ENCODE measurements at places on chromosomes 13 and 19.

DNA sequence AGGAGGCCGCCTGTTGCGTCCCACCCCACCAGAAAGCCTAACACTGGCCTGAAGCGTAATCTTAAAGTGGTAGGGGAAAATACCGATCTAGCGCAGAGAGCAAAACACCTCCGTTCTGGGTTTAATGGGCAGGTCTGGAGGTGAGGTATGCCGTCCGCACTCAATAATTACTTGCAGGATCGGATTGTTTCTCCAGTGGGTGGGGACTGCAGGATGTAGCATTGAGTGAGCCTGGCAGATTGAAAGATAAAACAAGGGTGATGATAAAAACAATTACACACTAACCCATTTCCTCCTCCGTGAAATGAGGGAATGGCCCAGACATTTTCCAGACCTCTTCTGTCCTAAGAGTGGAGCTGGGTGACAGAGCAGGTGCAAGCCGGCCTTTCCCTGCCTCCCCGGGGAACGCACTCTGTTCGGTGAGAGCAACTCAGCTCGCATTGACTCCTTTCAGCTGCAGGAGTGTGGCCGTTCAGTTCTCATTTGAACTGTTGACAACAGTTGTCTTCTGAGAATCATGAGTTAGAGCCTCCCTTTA is 110.2 kb upstream of the DOCK9 start:
- peak; percentile 81 for DNase-seq

- DNase-seq = no peak
Observed at GRCh38 chr13:43000676-43001075, 8.6 kb upstream of the EPSTI1 start.

DNA sequence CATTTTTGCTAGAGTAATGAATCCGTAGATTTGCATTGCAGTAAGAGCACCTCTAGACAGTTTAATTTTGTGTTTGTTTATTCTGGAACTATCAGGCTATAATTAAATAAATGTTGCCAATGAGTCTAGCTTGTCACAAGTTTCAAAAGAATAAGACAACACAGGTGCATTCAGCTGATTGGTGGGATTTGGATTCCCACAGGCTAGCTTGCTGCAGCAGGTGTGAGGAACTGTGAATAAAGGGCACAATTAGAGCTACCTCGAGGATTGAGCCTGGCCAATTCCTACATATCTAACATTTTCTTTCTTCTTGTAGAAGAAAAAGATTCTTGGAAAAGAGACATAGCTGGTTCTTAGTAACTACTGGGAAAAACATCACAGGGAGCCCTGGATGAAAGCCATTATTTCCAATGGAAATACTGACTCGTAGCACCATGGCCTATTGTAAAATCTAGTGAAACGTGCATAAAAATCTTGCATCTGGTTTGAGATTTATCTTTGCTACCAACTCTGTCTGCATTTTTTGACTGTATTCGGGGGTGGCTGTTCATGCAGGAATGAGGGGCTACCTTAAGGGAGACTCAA is 360.9 kb downstream of the FGF9 start:
- DNase-seq = no peak

GRCh38 chr19:418761-419671 is 10.1 kb upstream of the C2CD4C start:
- no peak for DNase-seq

DNA sequence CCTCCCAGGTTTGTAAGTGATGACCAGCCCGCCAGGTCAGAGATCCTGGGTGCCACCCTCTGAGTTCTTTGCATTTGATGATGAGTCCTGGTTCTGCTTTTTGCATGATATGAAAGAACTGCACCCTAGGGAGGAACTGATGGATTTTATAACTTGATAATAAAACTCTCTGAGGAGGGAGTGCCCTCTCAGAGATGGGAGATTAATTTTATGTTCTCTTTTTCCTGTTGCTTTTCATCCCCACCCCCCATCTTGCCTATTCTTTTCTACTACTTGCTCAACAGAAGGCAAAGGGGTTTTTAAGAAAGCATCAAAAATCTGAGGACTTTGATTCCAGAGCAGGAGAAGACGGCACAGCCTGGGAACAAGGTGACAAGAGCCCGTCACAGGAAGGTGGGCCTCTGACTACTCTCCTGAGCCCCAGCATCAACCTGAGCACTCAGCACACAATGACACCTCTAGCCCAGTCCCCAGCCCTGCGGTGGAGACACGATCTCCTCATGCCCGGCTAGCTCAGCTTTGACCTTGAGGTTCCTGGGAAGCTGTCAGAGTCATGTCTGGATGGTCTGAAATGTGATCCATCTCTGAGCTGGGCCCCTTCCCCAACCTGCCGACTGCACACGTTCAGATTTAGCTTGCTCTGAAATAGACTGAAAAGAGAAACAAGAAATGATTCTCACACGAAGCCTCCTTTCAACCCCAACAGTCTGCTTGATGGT is 69.1 kb downstream of the SIAH3 start:
- no peak for DNase-seq

- DNase-seq = no peak
Observed at GRCh38 chr19:50785329-50785728, 4.9 kb upstream of the ACP4 start.

- no peak for DNase-seq
Observed at GRCh38 chr19:55095260-55096060, 19.8 kb downstream of the EPS8L1 start.

DNA sequence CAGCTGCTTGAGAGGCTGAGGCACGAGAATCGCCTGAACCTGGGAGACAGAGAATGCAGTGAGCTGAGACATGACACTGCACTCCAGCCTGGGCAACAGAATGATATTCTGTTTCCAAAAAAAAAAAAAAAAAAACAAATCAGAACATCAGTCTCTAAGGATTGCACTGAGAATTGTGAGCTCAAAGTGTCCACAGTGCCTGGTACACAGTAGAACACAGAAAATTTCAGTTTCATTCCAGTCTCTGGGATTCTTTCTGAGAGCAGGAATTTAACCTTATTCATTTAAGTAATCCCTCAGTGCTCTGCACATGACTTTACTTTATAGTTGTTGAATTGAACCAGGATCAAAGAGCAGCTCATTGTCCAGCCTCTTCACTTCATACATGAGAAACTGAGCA is 25.9 kb upstream of the GATAD2A start:
- no peak for DNase-seq

DNA sequence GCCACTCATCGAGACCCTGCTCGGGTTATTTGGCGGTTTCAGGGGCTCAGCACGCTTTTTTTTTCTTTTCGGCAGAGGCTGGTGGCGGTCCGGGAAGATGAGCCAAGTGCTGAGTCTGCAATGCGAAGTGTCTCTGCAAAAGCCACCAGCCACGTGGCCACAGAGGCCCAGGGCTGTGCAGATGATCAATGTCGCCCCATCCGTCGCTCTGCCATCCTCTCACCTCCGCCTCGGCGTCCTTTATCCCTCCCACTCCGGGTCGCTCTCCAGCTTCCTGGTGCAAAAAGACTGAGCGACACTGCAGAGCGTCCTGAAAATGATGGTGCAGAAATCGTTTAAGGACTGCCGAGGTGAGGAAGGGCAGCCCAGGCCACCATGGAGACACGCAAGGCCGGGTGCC is 55.0 kb downstream of the TINCR start:
- no peak for DNase-seq

Data from NCI-H748 treated with DMSO at 0.1 percent for 48 hours (cell line).